ENCODE measurements at places on chromosomes 4 and X.

DNA sequence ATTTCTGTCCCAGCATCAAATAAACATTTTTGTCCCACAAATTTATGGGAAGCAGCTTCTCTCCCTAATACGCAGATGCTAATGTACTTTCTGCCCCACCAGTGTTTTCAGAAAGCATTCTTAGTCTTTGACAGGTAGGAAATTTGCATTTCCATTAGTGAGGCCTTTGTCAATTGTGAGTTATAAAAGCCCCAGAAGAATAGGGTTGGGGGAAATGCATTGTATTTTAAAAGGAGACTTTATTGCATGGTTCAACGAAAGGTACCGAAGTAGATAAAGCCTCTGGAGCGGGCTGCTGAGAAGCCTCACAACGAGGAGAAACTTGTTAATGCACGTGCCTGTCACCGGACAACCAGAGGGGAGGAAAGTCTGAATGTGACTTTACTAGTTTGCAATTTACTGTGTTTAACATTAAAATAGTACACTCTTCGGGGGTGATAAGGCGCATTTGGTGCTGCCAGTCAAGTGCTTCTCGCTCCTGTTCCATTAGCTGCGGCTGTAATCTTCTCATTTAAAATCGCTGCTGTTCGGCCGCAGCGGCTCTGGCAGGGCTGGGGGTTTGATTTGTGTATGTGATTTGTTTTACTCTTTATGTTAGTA is 63.4 kb downstream of the DCTD start:
- no peak for DNase-seq

DNA sequence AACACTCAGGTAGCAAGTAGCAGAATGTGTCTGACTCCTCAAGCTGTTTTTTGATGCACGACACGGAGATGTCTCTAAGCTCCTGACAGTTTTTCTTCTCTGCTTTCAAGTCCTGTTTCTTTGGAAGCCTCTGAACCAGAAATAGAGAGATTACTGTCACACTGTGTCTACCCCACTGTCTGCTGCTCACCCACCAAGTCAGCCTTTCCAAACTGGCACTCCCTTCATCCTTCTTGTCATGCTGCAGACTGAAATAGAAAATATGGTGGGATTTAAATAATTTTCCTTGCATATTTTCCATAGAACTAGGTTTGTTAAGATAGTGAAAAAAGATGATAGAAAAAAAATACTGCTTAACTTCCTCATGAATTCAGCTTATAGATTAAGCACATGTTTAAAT is 102.5 kb upstream of the SPANXN4 start:
- no peak for DNase-seq

DNA sequence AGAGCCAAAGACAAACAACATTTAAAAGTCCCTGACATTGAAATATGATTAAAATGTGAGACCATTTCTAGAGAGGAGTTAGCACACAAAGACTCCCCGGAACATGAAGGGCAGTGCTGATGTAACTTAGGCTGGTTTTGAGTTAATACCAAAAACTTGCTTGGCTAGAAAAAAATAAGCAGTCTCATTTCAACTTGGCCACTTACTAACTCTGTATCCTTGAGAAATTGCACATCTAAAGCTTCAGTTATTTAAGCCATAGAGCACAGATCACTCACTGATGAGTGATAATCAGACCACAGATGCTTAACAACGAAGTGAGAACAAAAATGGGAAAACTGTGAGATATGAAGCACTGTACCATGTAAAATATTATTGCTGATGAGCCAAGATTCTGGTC is 65.9 kb upstream of the MAOA start:
- no peak for DNase-seq

DNA sequence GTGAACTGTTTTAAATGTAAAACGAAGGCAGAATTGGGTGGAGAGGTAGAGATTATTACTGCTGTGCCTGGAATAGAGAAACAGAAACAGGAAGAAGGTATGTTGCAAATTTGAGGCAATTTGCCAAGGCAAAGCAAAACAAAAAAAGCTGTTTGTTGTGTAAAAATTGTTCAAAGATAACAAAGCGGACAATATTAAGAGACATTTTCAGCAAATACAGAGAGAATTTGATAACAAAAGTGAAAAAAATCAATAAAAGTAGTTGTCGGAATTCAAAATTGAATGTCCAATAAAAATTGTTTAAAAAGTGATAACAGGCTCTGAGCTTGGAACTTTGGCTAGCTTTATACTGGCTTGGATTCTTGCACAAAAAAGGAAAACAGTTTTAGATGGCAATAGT is 14.4 kb upstream of the SMS start:
- no peak for DNase-seq

DNA sequence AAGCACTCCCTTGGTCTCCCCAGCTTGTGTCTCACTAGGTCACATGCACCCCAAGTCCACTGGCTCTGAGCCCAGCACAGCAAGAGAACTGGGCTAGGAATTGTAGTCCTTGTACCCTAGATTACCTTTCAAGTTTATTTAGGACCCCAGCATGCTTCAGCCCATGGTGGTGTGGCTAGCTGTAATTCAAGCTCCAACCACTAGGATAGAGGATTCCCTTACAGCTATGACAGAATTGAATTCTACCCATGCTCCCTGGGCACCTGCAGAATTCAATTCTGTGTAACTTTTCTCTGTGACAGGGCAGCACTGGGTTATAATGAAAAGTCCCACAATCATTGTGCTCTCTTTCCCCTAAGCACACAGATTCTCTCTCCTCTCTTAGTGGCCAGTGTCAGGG is 253.8 kb upstream of the DMD start:
- DNase-seq: no peak

DNA sequence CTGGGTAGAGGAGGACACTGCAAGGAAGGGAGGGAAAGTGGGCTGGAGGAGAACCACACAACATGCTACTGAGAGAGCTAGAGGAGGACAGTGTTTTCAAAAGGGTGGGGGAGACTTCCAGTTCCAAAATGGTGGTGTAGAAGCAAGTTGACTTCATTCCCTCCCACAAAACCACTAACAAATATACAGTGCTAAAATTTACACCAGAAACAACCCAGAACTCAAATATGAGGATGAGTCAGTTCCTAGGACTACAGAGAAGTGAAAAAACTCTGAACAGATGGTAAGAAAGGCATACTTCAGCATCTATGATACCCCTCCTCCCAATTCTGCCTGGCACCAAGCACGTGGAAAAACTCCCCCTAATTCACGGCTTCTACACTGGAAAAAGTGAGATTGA is 9.8 kb downstream of the AADAT start:
- DNase-seq: no peak

- DNase-seq: no peak
Measured at GRCh38 chr4:17398805-17399204, 113.1 kb downstream of the QDPR start.

- no peak for DNase-seq
Measured at GRCh38 chr4:153785910-153786721, 2.8 kb downstream of the SFRP2 start.

Data from nucleus accumbens (tissue), 56 donors.